ENCODE measurements at places on chromosomes 7 and 10. TPM values are rescaled to one million over a fixed set of nuclear protein-coding genes. Genes with fewer than 3 reads are reported as not detected.

The PYROXD2 gene
- 5.1 TPM for total RNA-seq

The HOXA10 gene
- total RNA-seq = 9.0 TPM

The GPR15LG gene
- total RNA-seq = not detected

The CPXM2 gene
- not detected for total RNA-seq

The EVX1 gene
- total RNA-seq = 0.07 TPM

The IFIT1B gene
- total RNA-seq = not detected

The CFAP69 gene
- total RNA-seq = 1.6 TPM

The ADGRA1 gene
- total RNA-seq = 0.02 TPM

The HKDC1 gene
- 19.3 TPM for total RNA-seq

The FKBP6 gene
- not detected for total RNA-seq

The CAV1 gene
- total RNA-seq = 453 TPM

The TMEM213 gene
- total RNA-seq = not detected

The COL28A1 gene
- 0.33 TPM for total RNA-seq

The PPP1R3C gene
- total RNA-seq = 14.2 TPM

The C10orf67 gene
- 0.10 TPM for total RNA-seq

The GPER1 gene
- 0.69 TPM for total RNA-seq

The DDX21 gene
- 191 TPM for total RNA-seq

The ZPBP gene
- total RNA-seq = not detected

The FAM25C gene
- total RNA-seq = 4.7 TPM

The NME8 gene
- total RNA-seq = not detected

The GAD2 gene
- total RNA-seq = not detected

The TMEM243 gene
- total RNA-seq = 26.2 TPM

The STEAP1B gene
- 0.03 TPM for total RNA-seq

The EN2 gene
- total RNA-seq = 0.54 TPM

The LRRC18 gene
- not detected for total RNA-seq

The TCAF2 gene
- 0.36 TPM for total RNA-seq

The GNB2 gene
- 268 TPM for total RNA-seq

The ACTA2 gene
- 17.2 TPM for total RNA-seq

The TYW1B gene
- 3.1 TPM for total RNA-seq

The NYAP1 gene
- 0.98 TPM for total RNA-seq

The CPA2 gene
- total RNA-seq = 0.08 TPM

The FAM131B gene
- 0.48 TPM for total RNA-seq

The CFAP46 gene
- total RNA-seq = 1.0 TPM

The NEBL gene
- 3.9 TPM for total RNA-seq

The KIF11 gene
- 36.9 TPM for total RNA-seq

The DRGX gene
- not detected for total RNA-seq

The HABP2 gene
- 0.07 TPM for total RNA-seq

The TMEM26 gene
- total RNA-seq = 0.06 TPM

The AMPH gene
- 0.12 TPM for total RNA-seq

The BRAT1 gene
- 25.2 TPM for total RNA-seq

The GDF2 gene
- total RNA-seq = not detected

The CNNM1 gene
- 21.1 TPM for total RNA-seq

The STAG3 gene
- total RNA-seq = 0.22 TPM

The HOXA11 gene
- 0.67 TPM for total RNA-seq

The HEPACAM2 gene
- total RNA-seq = not detected

The ZNF425 gene
- total RNA-seq = 1.0 TPM

The BICC1 gene
- 30.1 TPM for total RNA-seq

The GIMAP1 gene
- not detected for total RNA-seq

The CYP2C19 gene
- 0.02 TPM for total RNA-seq

The PILRA gene
- total RNA-seq = 5.2 TPM

The PODXL gene
- 55.4 TPM for total RNA-seq

The VSTM4 gene
- 0.50 TPM for total RNA-seq

The DOCK1 gene
- total RNA-seq = 24.2 TPM

The PIK3AP1 gene
- total RNA-seq = 0.36 TPM

The CYP3A7 gene
- total RNA-seq = not detected

The HMX2 gene
- 0.10 TPM for total RNA-seq

The KIAA1217 gene
- total RNA-seq = 3.2 TPM

The LGI1 gene
- not detected for total RNA-seq
